Activated CD8-positive, alpha-beta memory T cell treated with anti-CD3 and anti-CD28 coated beads, Interleukin-2, amount 10 ng/mL, durations not matched to agents 7 days and 5 days (primary cell): ENCODE measurements at places on chromosomes 12 and 14. TPM values are rescaled to one million over a fixed set of nuclear protein-coding genes. Genes with fewer than 3 reads are reported as not detected.

GRCh38 chr12:125340791-125341190 lies 275.6 kb downstream of the AACS start:
- no peak for DNase-seq
- no peak overlapping the region for H3K4me3 ChIP-seq
- no peak overlapping the region for H3K27ac ChIP-seq
- H3K4me1 ChIP-seq, result no peaks in the 10 kb centered on the region
- peaks cover 12% of the 10 kb centered on the region for H3K27me3 ChIP-seq

DNA sequence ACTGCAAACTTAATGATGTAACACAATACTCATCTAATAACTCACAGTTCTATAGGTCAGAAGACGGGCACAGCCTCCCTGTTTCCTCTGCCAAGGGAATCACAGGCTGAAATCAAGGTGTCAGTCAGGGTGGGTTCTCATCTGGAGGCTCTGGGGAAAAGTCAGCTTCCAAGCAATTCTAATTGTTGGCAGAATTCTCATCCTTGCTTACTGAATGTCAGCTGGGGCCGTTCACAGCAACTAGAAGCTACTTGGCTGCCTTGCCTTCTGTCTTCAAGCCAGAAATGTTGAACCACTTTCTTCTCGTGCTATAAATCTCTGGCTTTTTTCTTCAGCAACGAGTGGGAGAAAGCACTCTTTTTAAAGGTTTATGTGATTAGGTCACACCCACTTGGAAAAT lies 80.1 kb upstream of the PDZRN4 start:
- H3K4me1 ChIP-seq, result no peaks in the 10 kb centered on the region
- H3K4me3 ChIP-seq, result no peak overlapping the region
- no peak overlapping the region for H3K27ac ChIP-seq

- DNase-seq, result no peak
- peaks cover 1% of the 10 kb centered on the region for H3K4me1 ChIP-seq
- H3K4me3 ChIP-seq, result no peak overlapping the region
- no peaks in the 10 kb centered on the region for H3K36me3 ChIP-seq
- no peak overlapping the region for H3K27ac ChIP-seq
Measured at GRCh38 chr12:2580821-2581220, 213.9 kb upstream of the FKBP4 start.

- no peak for DNase-seq
- peaks cover 14% of the 10 kb centered on the region for H3K36me3 ChIP-seq
- H3K27ac ChIP-seq, result no peak overlapping the region
- H3K4me3 ChIP-seq, result no peak overlapping the region
- H3K4me1 ChIP-seq, result peaks cover 20% of the 10 kb centered on the region
Measured at GRCh38 chr12:122230798-122231197, 4.9 kb upstream of the DIABLO start.

POTEM gene
- total RNA-seq, result not detected

GRCh38 chr12:49583366-49584094 lies 15.6 kb upstream of the MCRS1 start:
- peaks cover 20% of the 10 kb centered on the region for H3K4me1 ChIP-seq
- no peak overlapping the region for H3K4me3 ChIP-seq
- DNase-seq, result no peak
- H3K27ac ChIP-seq, result no peak overlapping the region

DNA sequence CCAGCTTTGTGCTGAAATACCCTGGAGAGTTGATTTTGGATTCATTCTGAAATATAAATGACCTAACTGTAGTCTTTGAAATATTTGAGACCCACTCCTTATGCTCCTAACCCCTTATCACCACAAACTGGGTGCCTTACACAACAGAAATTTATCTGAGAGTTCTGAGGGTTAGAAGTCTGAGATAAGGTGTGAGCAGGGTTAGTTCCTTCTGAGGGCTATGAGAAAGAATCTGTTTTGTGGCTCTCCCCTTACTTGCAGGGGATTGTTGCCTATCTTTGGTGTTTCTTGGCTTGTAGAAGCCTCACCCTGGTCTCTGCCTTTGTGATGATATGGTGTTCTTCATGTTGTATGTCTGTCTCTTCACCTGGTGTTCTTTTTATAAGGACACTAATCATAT lies 91.7 kb downstream of the DERA start:
- H3K27me3 ChIP-seq, result no peaks in the 10 kb centered on the region
- no peak overlapping the region for H3K4me3 ChIP-seq
- H3K36me3 ChIP-seq, result peaks cover 7% of the 10 kb centered on the region
- DNase-seq, result no peak
- no peak overlapping the region for H3K27ac ChIP-seq

DNA sequence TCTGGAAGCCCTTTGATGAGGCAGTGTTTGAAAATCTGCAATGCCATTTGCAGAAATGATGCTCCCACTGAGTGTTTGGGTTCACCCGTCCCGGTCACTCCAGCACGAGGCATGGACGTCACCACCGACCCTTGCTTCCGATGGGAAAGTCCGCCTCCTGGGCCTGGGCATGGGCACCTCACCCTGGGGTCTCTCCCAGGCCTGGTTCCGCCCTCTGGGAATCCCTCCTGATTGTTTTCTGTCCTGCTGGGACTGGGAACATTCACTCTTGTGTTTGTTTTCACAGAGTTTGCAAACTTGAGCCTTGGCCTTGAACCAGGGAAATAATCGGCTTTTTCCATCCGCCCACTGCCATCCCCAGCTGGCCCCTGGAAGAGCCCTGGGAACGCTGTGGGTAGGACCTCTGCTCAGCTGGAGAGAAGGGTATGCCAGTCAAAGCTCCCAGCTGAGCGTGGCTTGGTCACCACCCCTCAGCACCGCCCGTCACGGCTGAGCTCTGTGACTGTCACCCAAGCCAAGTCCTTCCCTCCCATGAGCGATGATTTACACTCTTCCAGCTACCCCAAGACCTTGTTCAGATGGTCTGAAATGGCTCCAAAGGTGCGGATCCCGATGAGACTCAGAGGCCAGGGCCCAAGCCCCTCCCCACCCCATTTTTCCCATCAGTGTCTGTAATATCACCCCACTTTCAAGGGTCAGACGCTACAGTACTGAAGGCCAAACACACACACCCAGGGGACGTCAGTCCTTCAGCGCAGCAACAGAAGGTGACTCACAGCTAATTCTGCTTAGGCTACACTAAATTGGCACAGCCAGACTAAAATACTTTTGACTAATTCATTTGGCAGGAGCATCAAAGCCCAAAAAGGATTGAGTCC lies 34.1 kb upstream of the FZD10 start:
- no peak for DNase-seq
- H3K27me3 ChIP-seq, result no peaks in the 10 kb centered on the region
- H3K36me3 ChIP-seq, result no peaks in the 10 kb centered on the region
- no peaks in the 10 kb centered on the region for H3K4me1 ChIP-seq
- no peak overlapping the region for H3K4me3 ChIP-seq

MYH6 gene
- 0.23 TPM for total RNA-seq

DNA sequence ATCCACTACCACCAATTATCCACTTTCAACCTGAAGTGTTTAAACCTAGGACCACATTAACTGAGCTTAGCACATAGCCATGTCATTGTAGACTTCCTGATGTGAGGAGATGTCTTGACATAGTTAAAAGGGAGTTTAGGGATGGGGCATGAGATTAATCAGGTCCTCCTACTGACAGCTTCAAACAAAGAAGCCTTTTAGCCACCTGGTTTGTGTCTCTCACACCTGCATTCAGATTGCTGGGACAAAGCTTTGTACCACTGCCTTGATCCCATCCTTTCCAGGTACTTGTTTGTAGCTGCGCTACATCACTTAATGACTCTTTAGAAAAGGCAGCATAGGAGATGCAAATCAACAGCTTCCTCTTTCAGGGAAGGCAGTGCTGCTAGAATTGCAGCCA lies 340.7 kb upstream of the DDHD1 start:
- DNase-seq, result no peak
- H3K4me3 ChIP-seq, result no peak overlapping the region
- no peak overlapping the region for H3K27ac ChIP-seq

DIO2 gene
- not detected for total RNA-seq

GOLGA3 gene
- 60.4 TPM for total RNA-seq

DNA sequence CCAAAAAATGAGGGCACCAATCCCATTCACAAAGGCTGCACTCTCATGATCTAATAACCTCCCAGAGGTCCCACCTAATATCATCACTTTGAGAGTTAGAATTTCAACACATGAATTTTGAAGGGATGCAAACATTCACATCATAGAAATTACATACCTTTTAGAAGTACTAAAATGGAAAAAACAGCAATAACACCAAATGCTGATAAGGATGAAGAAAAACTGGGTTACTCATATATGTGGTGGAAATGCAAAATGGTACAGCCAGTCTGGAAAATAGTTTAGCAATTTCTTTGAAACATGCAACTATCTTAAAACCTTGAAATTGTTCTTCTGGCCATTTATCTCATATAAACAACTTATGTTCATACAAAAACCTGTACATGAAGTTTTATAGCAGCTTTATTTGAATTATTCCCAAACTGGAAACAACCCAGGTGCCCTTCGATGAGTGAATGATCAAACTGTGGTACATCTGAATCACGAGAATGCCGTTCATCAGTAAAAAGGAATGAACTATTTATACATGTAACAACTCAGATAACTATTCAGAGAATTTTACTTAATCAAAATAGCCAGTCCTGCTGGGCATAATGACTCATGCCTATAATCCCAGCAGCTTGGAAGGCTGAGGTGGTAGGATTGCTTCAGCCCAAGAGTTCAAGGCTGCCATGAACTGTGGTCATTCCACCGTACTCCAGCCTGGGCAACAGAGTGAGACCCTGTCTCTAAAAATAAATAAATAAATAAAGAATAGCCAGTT lies 109.4 kb upstream of the SSTR1 start:
- no peak for DNase-seq
- H3K36me3 ChIP-seq, result peaks cover 7% of the 10 kb centered on the region
- H3K27ac ChIP-seq, result no peak overlapping the region
- no peaks in the 10 kb centered on the region for H3K27me3 ChIP-seq
